ENCODE measurements at places on chromosomes 3 and 15.

- DNase-seq = no peak
Measured at GRCh38 chr3:169662843-169663160, 710 bp downstream of the MECOM start.

DNA sequence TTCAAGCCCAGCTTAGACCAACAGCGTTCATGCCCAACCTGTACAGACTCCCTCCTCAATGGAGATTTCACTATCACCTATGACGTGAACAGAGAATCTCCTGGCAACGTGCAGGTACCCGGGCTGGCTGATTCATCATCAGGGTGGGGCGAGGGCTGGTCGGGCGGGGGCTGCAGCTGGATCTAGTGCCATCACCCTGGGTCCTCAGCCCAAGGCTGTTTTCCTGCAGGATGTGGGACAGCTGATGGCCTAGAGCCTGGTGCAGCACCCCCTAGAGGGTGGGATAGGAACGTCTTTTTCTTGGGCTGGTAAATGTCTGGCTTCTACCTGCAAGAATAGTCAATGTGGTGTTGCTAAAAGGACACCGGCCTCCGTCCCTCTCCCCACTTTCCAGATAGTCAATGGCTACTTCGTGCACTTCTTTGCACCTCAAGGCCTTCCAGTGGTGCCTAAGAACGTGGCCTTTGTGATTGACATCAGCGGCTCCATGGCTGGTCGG is 4.4 kb downstream of the ITIH3 start:
- DNase-seq = no peak

DNA sequence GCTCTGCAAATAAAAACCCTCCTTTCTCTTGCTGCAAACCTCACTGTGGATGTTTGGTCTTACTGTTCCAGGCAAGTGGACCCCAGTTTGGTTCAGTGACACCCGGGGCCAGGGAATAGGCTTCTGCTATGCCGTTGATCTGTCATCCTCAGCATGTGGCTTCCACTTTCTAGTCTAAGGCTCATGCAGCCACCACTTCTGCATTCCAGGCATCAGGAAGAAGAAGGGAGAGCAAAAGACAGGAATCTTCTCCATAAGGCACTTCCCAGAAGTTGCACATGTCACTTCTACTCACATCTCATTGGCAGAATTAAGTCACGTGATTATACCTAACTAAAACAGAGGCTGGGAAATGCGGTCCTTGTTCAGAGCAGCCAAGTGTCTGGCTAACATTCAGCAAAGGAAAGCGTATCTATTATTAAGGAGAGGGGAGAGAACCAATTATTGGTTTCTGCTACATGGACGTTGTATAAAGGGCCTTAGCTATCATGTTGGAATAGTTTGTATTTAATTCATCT is 173.6 kb upstream of the PFN2 start:
- no peak for DNase-seq

DNA sequence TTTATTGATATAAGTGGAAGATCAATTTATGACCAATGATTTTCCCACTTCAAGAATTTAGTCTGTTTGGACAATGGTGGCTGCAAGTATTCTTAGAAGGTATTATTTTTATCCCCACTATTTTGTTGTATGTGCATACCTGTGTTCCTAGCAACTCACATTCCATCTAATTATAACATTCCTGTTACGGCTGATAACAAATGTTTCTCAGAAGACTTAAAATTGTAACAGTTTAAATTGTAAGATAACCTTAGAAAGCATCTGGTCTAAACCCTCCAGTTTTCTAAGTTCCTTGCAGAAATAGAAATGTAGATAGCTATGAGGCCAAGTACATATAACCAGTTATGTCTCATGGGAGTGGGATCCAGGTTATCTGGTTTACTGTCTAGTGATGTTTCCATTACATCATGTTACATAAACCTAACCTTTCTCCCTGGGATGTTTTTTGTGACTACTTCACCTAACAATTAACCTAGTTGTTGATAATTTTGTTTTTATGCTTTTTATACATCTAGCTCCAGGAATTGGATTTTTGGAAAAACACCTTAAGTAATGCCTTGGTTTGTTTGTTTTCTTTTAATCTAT is 11.1 kb upstream of the MFN1 start:
- no peak for DNase-seq

DNA sequence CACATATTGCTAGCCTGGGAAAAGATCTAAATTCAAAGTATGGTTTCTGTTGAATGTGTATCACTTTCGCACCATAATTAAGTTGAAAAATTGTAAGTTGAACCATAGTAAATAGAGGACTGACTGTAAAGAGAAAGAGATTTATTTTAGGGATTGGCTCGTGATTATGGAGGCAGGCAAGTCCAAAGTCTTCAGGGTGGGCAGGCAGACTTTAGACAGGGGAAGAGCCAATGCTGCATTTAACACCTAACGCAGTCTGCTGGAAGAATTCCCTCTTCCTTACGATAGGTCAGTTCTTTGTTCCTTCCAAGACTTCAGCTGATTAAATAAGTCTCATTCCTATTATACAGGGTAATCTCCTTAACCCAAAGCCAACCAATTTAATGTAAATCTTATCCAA is 15.8 kb downstream of the C3orf85 start:
- no peak for DNase-seq

DNA sequence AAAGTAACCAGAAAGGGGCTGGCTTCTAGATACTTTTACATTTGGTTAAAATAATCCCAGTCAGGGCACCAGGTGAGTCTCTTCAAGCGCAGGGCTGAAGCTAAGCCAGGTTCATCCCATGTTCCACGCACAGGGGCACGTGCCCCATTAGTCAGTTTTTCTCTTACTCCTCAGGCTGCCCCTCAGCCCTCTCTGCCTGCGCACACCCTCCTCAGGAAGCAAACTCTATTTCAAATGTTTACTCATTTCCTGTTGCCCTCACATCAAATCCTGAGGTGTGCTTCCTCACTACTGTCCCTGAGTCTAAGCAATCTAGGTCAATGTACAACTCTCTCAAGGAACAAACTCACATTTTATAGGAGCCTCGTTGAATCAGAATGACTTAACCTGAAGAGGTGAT is 48.5 kb downstream of the THBS1 start:
- no peak for DNase-seq

DNA sequence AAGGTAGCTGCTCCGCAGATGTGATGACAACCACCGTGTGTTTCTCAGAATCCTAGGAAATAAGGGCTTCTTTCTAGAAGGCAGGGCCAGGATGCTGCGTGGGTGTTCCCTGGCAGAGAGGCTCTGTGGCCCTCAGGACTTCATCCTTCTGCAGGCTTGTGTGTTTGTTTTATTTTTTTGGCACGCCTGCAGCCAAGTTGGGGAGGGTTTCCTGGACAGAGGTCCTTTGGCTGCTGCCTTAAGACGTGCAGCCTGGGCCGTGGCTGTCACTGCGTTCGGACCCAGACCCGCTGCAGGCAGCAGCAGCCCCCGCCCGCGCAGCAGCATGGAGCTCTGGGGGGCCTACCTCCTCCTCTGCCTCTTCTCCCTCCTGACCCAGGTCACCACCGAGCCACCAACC is at the start of gene CLEC3B:
Gene CLEC3B, plus strand, starts transcription at position 266 of the 400 bp plus-strand sequence. Its CDS starts 60 bp downstream, at position 326.
- no peak for DNase-seq

DNA sequence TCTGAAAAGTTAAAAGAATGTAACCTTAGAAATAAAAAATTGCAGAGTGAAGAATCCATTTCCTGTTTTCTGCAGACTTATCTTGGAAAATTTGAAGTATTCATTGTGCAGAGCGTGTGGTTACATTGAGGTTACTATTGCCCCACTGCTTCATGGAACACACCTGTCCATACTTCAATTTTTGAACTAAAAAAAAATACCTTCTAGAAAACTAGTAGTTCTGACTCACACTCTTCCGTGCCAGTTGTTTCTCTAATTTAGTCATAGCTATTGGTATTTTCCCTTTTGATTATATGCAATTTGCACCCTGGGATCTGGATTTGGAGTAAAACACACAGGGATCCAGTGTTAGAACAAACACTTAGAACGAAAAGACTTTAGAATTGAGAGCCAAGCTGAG is 111.8 kb upstream of the LYSMD4 start:
- DNase-seq = no peak

- no peak for DNase-seq
Measured at GRCh38 chr3:51711352-51712037, 4.6 kb downstream of the GRM2 start.

DNA sequence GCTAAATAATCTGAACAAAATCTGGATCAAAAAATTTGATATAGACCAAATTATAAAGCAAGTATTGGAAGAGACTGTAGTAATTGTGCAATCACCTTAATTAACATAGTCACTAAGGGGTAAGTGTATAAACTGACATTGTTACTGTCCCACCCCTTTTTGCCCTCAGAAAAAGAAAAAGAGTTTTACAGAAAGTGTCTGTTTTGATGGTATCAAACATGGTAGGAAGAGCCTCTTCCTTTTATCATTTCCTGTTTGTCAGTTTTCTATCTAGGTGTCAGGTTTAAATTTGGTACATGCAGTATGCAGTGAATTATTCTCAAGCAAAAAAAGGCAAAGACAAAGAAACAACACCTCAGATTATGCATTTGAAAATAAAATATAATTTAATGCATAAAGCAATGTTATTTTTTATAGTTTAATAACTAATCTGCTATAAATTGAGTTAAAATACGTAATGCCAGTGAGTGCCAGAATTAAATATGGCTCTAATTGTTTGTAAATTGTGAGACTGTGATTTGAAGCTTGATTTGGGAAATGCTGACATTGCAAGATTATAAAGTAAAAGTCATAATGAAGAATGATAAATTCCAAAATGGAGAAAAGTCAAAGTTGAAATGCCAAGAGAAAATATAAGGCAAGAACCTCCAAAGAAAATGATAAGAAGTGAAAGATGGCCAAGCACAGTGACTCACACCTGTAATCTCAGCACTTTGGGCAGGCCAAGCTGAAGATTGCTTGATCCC is 30.3 kb upstream of the CMC1 start:
- DNase-seq = no peak

DNA sequence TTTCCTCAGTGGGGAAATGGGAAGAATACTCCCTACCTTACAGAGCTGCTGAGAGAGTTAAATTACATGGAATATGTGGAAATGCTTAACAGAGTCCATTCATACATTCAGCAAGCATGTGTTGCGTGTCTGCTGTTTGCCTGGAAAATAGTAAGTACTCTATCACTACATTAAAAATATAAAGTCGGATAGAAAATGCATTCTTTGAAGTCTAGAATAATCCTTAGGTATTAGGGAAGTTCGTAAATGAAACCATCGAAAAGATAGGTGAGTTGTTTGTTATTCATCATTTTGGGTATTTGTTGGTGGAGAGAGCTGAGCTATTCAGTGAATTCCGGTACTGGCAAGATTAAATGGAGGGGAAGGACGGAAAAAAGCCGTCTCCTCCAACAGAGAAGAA is 200.1 kb downstream of the OPA1 start:
- no peak for DNase-seq

GRCh38 chr3:10977892-10978510 is 14.5 kb upstream of the SLC6A1 start:
- no peak for DNase-seq

- no peak for DNase-seq
Measured at GRCh38 chr3:193974671-193975535, 161.0 kb upstream of the HES1 start.

DNA sequence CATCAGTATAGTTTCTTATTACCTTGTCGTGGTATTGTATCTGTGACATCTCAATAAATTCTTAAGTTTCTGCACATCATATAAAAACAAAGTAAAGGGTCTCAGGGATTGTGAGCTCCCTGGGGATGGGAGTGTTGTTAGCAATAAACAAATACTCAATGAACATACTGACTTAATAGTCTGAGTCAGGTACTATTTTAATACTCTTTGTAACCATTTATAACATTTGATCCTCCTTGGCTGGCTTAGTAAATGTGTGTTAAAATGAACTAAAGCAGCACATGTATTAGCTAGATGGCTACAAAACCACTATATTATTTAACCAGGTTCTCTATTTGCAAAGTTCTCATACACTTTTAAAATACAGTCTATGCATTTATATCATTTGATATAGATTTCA is 1.8 kb downstream of the ICE2 start:
- no peak for DNase-seq

- no peak for DNase-seq
Measured at GRCh38 chr3:42805141-42805821, 991 bp upstream of the HIGD1A start.

DNA sequence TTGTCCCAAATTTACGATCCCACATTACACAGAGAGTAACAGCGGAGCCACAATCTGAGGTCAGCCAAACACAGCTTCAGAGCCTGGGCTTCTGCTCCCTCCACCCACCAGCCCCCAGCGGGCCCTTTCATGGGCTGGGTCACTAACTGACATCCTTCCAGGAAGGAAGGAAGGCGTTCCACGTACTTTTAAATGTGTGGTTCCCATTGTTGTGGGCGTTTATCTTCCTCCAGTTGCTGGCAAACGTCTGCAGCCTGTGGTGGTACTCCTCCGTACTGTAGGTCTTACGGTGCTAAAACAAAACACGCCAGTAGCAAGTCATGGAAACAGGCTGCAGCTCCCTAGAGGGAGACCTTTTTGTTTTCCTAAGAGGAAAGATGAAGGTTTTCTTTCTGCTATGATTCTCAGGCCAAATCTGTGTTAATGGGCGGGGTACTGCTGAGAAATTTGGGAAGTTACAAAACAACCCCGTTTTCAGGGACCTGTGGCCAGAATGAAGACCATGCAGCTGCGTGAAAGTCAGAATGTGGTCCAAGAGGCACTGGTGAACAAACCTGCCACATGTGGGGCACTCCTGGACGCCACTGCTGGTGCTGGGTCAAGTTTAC is 7.6 kb downstream of the CTSH start:
- no peak for DNase-seq

DNA sequence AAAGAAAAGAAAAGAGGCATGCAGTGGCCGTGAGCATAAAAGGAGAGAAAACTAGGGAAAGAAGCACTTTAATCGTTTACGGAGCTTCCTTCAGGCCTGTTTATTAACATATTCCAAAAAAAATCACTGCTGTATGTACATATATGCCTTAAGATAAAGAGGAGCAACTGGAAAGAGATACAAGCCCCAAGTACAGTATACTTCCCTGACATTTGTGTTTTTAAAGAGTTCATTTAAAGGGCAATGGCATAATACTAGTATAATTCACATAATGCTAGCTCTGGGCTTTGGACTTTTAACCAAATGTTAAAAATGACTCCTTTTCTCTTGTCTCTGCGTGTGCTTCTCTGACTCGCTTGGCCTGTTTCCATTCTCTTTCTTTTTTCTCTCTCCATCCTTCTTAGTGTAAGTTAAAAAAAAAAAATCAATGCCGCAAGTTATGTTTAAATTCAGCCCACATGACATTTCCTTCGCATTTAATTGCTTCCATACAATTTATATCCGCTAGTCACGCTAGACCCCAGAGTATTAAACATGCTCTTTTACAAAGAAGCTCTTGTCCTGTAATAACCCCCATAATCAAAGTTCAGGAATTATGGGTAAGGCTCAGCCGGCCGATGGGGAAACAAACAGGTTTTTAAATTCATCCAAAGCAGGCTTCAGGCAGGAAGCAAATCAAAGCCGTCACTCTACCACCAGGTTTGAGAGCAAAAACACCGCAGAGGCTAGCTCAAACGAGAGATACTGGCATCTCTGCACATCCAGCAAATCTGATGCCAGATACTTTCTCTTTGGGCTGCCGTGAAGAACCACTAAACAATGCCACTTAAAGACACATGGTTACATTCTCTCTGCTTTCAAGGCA is 19.4 kb downstream of the WWTR1 start:
- no peak for DNase-seq

Measured in RPMI8226 (cell line).